ENCODE measurements at places on chromosomes 3 and 15.

DNA sequence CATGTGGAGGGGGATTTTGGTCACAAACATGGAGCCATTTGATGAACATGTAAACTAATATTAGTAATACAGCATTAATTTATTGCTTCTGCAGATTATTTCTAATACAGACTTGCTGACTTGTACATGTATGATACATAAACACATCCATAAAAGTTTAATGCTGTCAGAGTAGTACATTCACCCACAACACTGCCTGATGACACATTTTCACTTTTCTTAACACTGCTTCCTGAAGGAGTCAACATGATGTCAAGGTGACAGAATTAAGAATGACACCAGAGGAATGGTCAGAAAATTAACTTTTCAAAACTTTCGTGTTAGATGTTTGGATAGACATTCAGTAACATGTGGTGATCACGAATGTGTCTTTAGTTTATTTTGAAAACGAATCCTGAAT lies 199.4 kb downstream of the SATB1 start:
- DNase-seq = no peak

DNA sequence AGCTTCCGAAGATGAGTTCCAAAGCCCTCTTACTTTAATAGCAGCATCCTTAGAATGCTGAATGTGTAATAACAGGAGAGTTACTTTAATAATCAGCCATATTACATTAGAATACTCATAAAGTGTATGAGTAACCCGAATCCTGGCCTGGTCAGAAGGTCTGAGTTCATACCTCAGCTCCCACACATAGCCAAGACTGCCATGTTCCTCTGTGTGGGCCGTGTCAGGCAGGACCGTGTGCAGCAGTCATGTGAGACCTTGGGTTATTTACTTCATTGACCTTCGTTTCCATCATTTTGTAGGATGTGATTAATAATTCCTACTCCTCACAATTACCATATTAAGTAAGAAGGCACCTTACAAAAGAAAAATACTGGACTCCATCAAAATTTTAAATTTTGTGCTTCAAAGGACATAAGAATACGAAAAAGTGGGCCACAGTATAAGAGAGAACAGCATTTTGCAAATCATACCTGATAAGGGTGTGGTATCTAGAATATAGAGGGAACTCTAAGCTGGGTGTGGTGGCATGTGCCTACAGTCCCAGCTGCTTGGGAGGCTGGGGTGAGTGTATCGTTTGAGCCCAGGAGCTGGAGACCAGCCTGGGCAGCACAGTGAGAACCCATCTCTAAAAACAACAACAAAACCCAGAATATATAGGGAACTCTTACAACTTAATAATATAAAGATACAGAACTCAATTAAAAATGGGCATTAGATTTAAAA lies 163.4 kb downstream of the ATG7 start:
- no peak for DNase-seq

GRCh38 chr3:140580746-140581145 lies 97.1 kb upstream of the TRIM42 start:
- no peak for DNase-seq

GRCh38 chr15:68047826-68048225 lies 6.3 kb upstream of the PIAS1 start:
- DNase-seq = no peak

GRCh38 chr15:81071120-81071519 lies 63.0 kb upstream of the CFAP161 start:
- no peak for DNase-seq

Data from breast epithelium (tissue), 4 donors.